ENCODE measurements at places on chromosomes 12 and 14.

DNA sequence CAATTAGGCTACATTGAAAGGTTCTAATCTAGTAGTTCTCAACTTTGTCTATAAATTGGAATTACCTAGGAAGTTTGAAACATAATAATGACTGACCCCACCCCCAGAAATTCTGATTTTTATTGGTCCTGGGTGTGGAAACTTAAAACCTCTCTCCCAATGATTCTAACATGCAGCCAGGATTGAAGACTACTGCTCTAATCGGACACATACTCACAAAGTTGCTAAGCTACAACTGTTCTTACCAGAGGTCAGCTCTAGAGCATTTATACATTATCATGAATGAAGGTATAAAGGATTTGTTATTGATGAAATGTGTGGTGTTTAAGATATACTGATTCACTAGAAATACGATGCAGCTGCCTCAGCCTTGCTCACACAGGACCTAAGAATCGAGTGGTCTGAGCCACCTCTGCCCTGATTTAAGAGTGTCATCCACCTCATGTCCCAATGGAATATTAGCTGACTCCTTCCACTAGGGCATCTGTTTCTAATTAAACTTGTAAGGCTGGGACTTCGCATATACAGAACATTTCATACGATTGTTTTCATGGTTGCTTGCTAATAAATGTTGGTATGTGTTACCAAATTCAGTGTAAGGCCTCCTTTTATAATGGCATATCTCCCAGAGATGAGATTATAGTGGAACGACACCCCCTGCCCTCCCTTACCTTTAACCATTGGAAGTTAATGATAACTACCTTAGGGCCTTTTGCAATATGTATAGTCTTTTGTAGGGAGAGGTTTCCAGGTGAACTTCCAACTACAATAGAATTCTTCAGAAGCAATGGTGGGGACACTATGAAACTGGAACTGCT, 410.8 kb upstream of the PDE3A start:
- DNase-seq, result no peak

- DNase-seq, result no peak
Observed at GRCh38 chr14:65277580-65278270, 134.8 kb upstream of the FUT8 start.

DNA sequence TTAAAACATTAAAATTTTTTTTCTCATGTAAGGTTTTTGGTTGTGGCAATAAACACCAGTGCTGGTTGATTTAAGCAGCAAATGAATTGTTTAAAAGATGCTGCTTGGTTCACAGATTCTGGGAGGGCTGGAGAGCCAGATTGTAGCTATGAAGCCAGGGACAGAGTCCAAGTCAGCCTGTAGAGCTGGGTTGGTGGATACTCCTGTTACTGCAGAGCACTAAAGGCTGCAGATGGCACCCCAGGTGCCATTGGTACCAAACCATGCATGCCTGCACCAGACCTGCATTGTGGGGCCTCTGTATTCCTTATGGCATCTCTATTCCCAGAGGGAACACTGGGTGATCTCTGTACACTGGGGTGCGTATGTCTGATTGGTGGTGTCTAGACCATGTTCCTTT, 113.3 kb downstream of the SNAPC1 start:
- no peak for DNase-seq

DNA sequence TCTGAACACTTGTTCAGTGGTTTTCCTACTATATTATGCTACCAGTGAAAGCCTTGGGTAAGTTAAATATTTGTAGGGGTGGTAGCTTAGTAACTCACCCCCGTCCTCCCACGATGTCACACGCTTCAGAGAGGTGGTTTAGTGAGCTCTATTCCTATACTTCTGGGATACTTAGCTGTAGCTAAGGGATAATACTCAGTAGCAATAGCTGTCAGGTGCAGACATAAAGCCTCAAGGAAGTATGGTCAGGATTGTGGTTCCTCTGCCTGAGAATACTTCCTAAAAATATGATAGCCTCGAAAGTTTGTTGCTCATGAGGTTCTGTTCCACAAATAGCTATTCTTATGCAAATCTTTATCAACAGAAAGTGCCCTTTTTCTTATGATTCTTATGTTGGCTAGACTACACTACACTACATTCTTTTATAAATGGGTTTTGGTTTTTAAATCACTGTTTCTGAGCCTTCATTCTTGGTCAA, 11.9 kb downstream of the DLST start:
- no peak for DNase-seq

GRCh38 chr12:32824596-32824995, 68.9 kb upstream of the YARS2 start:
- DNase-seq, result no peak

DNA sequence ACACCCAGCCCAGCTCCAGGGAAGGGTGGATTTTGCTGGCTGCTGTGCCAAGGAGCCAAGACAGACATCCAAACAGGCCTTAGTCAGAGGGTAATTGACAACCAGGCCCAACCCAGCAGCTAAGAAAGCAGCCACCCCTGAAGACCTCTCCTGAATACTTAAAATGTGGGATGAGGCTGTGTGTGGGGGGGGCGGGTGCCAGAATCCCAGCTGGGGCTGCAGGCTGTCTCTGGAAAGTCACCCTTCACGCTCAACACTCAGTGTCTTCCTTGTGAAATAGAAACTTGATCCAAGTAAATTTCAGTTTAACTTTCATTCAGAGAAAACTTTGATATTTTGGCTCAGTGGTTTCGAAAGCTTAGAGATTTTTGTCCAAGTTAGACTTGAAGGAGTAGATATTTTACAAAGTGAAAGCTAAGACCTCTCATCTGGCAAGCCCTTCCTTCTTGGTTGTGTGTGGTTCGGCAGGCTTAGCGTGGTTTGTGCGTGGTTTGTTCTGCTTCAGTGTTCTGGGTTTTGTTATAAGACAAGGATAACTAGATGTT, 5.1 kb downstream of the PAPLN start:
- no peak for DNase-seq

DNA sequence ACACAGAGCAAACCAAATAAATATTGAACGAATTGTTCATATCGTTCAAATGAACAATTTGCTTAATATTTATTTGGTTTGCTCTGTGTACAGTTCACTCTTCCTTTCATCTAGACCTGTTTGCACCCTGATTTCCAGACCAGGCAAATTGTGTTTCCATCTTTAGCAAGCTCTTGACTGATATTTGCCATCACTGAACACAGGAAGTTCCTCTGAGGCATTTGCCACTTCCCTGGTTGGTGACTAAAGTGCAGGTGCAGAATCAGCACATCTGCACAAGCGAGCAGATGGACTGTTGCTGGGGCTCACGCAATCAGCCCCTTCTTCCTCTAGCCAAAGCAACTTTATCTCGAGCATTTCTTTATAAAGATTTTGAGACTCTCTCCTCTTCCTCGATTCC, 112.9 kb downstream of the DAAM1 start:
- DNase-seq, result no peak

DNA sequence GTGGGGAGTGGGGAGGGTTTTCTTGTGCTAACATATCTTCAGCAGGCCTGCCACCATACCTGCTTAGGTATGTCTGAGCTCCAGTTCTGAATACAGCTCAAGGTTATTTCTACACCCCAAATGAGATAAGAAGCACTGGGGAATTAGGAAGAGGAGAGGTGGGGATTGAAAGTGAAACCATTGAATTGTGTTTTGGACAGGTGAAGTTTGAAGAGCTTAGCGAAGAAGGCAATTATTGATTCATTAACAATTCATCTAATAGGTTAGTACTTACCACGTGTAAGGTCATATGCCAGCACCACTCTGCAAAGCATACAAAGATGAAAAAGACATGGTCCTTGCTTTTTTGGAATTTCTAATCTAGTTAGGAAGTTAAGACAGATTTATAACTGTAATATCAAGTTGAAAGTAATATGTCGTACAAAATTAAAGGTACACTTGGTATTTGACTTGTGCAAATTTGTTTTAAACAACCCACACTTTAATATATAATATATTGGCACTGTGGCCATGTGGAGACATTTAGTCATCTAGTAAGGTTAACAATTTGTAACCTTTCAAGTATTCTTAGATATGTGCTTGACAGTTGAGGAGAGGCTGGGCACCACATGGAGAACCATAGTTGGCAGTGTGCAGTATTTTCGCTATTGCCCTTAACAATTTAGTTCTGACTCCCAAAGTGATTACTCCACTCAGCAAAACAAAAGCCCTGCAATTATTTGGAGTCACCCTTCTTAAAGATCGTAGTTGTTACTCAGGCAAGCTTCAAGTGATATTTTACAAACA, 3.6 kb downstream of the SMCO3 start:
- no peak for DNase-seq

- no peak for DNase-seq
Observed at GRCh38 chr12:126247936-126248335, 1182.7 kb downstream of the AACS start.

DNA sequence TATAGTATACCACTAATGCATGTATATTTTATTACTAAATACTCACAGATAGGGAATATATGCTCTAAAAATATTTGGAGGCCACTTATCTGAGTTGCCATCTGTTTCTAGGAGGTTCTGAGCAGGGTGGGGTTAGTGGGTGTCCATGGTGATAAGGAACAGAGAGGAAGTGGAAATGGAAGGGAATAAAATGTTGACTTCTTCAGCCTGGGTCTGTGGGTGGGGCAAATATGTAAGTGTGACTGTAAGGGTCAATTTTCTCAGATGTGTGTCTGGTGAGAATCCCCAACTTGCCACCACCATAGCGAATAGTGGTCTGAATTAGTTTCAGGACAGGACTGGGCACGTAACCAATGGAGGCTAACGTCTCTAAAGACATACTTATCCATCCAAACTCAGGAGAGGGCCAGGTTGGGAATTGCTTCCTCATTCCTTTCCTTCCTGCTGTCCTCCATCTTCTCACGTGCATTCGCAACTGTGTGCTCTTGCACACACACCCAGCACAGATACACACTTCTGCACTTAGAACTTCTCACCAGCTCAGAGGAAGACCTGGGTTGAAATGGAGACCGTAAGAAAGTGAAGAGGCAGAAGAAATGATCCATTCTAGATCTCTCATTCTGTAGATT, 54.2 kb upstream of the GZMB start:
- no peak for DNase-seq

DNA sequence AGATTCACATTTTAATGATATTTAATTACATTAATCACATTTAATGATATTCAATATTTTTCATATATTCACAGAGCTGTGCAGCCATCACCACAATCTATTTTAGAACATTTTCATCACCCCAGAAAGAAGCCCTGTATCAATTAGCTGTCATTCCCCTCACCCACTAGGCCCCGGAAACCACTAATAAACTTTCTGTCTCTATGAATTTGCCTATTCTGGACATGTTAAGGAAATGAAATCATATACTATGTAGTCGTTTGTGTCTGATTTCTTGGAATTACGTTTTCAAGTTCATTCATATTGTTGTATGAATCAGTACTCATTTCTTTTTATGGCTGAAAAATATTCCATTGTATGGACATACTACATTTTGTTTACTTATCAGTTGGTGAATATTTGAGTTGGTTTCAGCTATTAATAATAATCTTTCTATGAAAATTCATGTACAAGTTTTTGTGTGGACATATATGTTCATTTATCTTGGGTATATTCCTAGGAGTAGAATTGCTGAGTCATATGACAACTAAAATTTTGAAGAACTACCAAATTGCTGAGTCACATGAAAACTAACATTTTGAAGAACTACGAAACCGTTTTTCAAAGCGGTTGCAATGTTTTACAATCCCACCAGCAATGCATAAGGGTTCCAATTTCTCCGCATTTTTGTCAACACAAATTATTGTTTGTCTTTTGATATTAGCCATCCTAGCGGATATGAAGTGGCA, 11.7 kb upstream of the OTOGL start:
- DNase-seq, result no peak

DNA sequence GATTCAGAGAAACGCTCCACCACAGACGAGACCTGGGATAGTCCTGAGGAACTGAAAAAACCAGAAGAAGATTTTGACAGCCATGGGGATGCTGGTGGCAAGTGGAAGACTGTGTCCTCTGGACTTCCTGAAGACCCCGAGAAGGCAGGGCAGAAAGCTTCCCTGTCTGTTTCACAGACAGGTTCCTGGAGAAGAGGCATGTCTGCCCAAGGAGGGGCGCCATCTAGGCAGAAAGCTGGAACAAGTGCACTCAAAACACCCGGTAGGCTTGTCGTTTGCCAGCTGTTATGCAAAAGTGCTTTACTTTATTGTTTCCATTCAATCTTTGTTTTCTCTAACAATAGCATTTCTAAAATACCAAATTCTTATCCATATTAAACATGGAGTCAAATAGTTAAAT, 287.3 kb downstream of the NAV3 start:
- DNase-seq, result no peak

DNA sequence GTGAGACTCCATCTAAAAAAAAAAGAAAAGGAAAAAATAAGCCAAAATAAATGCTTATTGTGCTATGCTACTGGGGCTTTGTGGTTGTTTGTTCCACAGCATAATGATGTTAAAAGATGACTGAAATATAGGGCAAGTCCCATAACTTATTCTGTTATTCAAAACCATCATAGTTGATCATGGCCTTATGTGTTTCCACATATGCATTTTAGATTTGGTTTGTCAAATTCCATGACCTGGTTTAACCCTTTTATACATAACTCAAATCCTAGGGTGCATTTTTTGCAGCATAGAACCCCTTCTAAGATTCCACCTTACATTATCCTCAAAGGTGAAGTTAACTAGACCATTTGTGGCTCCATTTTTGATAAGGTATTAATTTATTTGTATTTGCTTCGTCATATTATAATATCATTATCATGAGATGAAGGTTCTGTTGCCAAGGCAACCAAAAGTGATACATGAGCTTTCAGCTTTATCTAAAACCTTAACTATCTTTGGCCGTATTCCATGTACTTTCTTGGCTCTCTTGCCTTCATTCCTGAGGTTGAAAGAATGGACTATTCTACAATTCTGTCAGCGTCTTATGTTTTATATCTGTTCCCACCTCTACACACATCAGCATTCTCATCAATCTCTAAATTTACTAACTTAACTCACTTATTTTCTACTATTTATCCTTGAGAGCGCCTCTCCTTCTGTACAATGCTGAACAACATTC, 138.7 kb upstream of the DYRK2 start:
- DNase-seq, result no peak

GRCh38 chr12:3187846-3188770, 110.9 kb downstream of the TSPAN9 start:
- DNase-seq, result no peak

GRCh38 chr14:94617366-94617941, 5.3 kb downstream of the SERPINA3 start:
- DNase-seq, result no peak

GRCh38 chr14:52377940-52378339, 63.8 kb downstream of the PTGER2 start:
- DNase-seq, result peak; percentile 25

DNA sequence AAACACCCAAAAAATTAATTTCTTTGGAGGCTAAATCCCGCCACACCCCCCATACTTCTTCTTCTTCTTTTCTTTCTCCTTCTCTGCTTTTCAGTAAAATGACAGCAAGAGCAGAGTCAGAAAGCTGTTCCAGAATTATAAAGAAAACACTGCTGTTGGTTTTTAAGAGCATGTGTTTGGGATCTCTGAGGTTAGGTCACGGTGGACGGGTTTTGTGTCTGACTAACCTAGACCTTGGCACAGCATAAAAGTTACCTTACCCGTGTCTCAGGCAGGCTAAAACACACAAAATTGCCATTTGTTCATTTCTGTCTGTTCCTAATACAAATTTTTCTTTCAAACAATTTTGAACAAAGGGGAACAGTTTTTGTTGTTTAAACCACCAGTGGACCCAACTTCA, 540.8 kb downstream of the NRXN3 start:
- no peak for DNase-seq

GRCh38 chr12:113857371-113857770, 108.8 kb downstream of the RBM19 start:
- no peak for DNase-seq

GRCh38 chr14:22218728-22219127, 370.3 kb downstream of the DAD1 start:
- DNase-seq, result no peak

Data from NCI-H526 treated with DMSO at 0.1 percent for 48 hours (cell line).